ENCODE measurements at places on chromosomes 7 and 10.

DNA sequence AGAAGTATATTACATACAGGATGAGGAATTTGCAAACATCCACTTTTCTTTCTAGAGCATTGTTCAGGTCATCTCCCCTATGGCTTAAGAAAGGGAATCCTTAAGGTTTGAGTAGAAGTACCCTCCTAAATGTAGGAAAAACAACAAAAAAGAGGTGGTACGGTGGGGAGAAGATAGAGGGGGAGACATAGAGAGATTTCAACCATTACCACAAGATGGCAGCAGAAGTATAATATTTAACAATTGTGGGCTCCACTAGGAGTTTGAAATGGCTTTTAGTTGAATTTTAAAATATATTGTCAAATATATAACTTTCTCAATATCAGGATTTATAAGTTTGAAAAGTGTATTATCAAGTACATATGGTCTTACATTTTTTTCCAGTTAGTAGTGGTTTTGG is 72.7 kb upstream of the PRKG1 start:
- no peak for DNase-seq

GRCh38 chr7:101795461-101795860 is 22.0 kb upstream of the CUX1 start:
- no peak for DNase-seq

DNA sequence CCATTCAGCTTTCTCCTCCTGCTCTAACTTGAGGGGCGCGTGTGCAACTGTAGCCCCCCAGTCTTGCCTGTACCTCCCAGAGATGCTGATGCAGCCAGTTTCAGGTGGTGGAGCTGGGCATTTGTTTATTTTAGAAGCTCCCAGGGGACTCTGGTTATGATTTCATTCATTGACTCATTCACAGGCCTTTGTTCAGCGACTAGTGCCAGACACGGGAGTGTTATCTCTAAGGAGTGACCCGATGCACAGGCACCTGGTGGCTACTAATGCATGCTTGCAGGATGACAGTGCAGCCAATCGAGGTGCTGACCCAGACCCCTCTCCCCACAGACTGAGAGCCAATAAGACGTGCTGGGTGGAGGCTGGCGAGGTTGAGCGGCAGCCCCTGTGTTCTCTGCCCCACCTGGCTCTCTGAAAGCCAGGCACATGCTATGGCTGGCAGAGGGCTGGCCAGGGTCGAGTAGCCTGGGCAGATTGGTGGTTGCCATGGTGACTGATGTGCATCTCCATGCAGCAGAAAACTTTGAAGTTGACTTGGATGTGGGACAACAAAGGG is 19.7 kb upstream of the SLC18A2 start:
- DNase-seq, result no peak

DNA sequence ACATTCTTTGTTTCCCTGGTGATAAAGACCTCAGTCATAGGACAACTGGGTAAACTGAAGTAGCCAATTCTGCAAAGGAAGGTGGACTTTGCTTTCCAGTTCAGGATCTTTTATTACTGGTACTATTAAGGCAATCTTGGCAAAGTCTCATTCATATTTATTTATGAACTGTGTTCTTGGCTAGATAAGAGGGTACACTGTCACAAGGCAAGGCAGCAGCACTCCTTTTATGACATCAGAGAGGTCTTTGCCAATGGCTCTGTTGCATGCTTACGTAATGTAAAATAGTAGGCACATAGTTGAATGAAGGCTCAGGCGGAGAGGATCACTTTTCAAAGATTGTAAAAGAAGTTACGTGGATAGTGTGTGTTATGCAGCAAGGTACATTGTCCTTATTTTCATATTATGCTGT is 63.7 kb upstream of the PDK4 start:
- no peak for DNase-seq

- no peak for DNase-seq
These were observed 266.3 kb downstream of the PPP1R3A start for GRCh38 chr7:113652501-113652900.

- no peak for DNase-seq
These were observed 3.6 kb downstream of the FAM53B start for GRCh38 chr10:124740369-124741280.

GRCh38 chr7:149670288-149670687 is 103.1 kb downstream of the ZNF467 start:
- no peak for DNase-seq

- DNase-seq, result no peak
These were observed 1022.6 kb downstream of the LRMDA start for GRCh38 chr10:76453997-76454396.

GRCh38 chr7:110870926-110871325 is 220.0 kb upstream of the LRRN3 start:
- no peak for DNase-seq

GRCh38 chr10:13775786-13776775 is 189.3 kb downstream of the PRPF18 start:
- DNase-seq, result no peak

DNA sequence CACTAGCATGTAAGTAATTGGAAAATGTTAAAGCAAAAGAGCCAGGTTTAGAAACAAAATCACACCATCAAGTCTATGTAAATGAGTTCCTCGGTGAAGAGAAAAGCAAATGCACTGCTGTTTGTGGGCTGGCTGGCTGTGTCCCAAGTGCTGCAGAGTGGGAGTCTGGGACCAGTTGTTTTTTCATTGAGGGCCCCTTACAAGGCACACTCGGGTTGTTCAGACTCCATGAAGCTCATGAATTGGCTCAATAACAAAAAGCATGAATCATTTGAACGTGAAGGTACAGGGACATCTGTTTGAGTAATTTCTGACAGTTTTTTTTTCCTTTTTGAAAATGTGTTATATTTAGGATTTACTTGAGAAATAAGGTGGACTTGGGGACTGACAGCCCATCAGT is 28.0 kb downstream of the GRK5 start:
- no peak for DNase-seq

DNA sequence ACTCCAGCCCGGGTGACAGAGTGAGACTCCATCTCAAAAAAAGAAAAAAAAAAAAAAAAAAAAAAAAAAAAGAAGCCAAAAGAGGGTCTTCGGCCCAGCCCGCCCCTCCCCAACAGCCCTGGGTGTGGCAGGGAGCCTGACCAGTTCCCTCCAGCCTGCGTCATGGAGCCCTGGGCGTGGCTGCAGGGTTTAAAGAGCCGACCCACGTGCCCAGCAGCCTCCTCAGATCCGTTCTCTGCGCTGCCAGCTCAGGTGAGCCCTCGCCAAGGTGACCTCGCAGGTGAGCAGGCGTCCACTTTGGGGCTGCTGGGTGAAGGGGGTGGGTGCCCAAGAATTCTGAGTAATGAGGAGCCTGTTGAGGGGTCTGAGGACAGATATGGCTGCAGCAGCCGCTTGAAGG is at the start of gene FXYD4:
Gene FXYD4, plus strand, starts transcription at position 219 of the 400 bp plus-strand sequence. CDS start 2,111 bp downstream, outside the sequence.
- DNase-seq, result no peak

DNA sequence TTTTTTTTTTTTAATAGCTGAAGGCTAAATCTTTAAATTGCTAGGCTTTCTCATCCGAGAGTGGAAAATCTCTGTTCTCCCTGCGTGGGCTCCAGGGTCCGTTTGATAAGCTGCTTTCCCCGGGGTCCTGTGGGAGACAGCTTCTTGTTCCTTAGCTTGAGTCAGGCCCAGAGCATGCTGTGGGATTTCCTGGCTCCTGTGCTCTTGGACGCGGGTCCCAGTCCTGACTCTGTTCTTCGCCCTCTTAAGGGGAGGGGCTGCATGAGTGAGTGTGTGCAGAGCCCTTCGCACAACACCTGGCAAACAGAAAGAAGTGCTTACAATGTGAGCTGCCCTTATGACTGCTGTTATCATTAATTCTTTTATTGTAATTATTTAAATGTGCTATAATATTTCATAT is 133.5 kb downstream of the TACC2 start:
- DNase-seq, result no peak

DNA sequence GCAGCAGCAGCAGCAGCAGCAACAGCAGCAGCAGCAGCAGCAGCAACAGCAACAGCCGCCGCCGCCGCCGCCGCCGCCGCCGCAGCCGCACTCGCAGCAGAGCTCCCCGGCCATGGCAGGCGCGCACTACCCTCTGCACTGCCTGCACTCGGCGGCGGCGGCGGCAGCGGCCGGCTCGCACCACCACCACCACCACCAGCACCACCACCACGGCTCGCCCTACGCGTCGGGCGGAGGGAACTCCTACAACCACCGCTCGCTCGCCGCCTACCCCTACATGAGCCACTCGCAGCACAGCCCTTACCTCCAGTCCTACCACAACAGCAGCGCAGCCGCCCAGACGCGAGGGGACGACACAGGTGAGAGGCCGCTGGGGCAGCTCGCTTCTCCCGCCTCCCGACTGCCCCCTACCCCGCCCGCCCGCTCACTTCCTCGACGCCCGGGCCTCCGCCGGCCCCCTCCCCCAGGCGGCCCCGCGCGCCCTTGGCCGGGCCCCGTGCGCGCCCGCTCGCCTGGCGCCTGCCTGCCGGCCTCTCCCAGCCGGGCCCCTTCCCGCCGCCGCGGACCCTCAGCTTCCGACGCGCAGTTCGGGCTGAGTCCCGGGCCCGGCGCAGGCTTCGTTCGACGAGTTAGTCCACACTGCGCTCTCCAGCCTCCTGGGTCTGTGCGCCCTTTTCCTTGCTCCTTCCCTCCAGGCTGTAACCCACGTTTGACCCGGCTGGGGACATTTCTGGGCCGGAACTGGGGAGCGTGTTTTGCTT is 882 bp downstream of the DLX6 start:
- DNase-seq, result no peak

- DNase-seq, result no peak
These were observed 436.8 kb downstream of the RPS24 start for GRCh38 chr10:78470267-78471103.

DNA sequence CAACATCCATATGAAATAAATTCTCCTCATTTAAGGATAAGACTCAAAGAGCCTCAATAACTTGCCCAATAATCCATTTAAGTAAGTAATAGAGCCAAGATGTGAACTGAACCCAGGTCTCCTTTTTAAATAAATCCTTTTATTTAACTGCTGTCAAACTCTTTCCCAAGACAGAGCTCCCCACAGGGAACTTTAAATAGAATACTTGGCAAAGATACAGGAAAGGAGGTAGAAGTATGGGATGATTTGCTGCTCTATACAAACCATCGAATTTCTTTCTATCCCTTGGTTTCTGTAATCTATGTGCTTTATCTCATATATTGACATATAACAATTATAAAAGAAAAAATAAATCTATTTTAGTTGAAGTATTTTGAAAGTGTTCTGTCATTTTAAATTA is 295.9 kb downstream of the CSTF2T start:
- DNase-seq, result no peak

All from stimulated activated CD8-positive, alpha-beta memory T cell treated with anti-CD3 and anti-CD28 coated beads, Interleukin-2, amount 100 ng/mL, for 1 hour (primary cell).